Natural killer cell (primary cell): ENCODE measurements at places on chromosomes 5 and 9. TPM values are rescaled to one million over a fixed set of nuclear protein-coding genes. Genes with fewer than 3 reads are reported as not detected.
A peak's percentile ranks its signal among the peaks of the same experiment; 100 is the strongest.

GRCh38 chr9:128781187-128782070 is 5.6 kb upstream of the TBC1D13 start:
- no peak for DNase-seq

- peak; percentile 64 for DNase-seq
These were observed 50.5 kb downstream of the COMMD10 start for GRCh38 chr5:116135344-116135743.

DNA sequence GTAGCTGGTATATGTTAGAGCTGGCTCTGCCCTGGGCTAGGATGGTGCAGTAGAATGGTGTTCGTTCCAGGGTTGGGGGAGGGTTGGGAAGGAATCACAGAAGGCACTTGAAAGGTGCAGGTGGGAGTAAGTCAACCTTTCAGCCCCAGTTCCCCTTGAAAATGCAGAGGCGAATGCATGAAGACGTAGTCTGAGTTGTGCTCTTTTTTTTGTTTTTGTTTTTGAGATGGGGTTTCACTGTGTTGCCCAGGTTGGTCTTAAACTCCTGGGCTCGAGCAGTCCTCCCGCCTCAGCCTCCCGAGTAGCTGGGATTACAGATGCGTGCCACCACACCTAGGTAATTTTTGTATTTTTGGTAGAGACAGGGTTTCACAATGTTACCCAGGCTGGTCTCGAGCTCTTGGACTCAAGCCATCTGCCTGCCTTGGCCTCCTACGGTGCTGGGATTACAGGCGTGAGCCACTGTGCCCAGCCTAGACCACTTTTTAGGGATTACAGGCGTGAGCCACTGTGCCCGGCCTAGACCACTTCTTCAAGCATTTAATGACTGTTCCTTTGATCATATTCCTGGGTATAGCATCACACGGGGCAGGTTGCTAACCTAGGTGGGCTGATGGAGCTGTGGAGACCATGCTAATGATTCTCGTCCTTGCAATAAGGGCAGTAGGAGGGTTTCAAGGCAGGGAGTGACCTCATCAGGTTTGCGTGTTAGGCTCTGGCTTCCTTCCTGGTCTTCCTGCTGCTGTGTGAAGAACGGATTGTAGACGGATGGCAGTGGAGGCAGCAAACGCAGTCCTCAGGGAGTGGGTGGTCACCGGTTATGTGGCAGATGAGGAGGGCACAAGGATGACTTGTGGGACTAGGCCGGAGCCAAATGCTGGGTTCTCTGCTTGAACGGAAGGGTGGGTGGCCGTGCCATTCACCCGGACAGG is 13.7 kb downstream of the EHMT1 start:
- DNase-seq: no peak

DNA sequence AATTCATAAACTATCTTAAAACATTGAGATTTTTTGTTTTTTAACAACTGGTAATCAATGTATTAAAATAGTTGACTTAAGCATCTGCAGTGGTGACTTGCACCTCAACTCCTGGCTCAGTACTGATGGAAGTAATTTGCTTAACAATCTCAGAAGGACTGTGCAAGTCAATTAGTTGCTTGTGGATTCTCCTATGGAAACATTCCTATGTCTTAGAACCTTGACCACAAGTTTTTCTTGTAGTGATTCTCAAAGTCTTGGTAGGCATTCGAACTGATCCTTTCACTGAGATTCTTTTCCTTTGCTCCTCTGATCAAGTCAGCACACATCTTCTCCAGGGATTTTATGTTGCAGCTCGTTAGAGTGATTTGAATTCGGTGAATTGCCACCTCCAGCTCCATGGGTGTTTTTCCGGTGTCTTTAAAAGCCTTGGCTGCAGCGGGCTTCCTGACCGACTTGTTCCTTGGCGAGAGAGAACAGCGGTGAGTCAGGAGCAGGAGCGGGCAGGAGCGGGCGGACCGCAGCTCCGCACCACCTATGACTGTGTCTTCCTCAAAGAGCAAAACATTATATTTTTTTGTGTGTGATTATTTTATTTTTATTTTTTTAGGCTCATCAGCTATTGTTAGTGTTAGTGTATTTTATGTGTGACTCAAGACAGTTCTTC is 21.1 kb downstream of the HMGXB3 start:
- no peak for DNase-seq

DNA sequence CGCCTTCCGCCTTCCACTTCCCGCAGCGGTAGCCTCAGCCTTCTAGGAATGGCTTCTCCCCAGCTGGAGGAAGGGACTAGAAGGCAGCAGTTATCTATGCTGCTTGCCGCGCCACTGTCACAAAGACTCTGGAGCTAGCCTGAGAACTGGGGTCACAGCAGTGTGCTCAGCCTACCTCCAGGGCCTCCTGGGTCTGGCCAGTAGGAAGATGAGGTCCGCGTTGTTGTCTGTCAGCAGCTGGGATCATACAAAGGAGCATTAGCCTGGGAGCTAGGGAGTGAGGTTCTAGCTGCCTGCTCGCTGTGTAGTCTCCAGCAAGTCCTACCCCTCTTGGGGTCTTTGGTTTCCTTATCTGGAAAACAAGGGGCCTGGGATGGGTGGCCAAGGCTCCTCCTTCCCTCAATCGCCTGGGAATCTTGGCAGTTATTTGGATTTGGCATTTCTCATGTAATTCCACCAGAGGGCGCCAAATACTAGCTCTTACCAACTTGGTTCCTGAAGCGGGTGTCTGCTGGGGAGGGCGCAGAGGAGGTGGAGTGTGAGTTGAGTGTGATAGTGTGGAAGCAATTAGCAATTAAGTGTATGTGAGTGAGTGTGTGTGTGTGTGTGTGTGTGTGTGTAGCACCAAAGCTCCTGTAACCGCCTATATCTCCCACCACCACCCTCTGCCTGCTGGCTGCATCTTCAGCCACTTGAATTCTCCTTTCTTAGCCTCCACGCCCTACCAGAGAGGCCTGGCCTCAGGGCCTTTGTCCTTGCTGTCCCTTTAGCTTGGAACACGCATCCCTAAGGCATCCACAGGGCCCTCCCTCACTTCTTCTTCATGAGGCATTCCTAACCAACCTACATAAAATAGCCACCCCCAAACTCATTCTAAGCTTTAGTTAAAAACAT is 97.1 kb downstream of the ENTREP1 start:
- no peak for DNase-seq

DNA sequence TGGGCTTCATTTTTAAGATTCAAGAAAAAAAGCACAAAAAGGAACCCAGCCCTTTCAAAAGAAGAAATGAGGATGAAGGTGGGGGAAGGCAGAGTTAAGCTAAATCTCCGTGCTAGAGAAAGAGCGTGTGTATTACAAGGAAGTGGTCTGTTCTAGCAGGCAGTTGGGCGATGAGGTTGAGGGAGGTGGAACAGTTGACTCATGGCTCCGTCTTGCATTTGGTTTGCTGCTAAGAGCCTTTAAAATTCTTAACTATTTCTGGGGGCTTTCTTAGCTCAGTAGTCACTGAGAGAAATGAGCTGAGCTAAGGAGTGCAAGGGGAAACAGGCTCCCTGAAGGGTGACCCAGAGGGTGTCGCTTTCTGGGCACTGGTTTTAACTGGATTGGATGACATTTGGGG is 117.4 kb downstream of the GCNT1 start:
- peak; percentile 81 for DNase-seq

DNA sequence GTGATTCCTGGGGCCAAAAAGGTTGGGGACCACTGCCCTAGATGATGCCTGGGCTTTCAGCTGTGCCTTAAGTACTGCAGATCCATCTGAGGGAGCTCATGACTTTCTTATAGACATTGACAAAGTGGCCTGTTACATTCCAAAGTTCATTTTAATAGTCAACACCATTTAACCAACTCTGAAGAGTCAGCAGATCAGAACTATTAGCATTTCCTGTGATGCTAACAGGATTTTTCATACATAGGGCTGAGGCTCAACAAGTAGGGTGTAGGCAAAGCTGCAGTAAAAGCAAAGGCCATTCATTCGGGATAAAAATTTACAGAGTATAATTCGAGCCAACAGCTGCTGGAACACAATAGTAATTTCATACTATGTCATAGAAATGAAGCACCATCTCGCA is 105.4 kb downstream of the LPAR1 start:
- DNase-seq: no peak

- no peak for DNase-seq
These were observed 347.2 kb upstream of the WWC1 start for GRCh38 chr5:167944121-167944852.

- DNase-seq: no peak
These were observed 13.3 kb downstream of the DCANP1 start for GRCh38 chr5:135433681-135434426.

- DNase-seq: no peak
These were observed 145.3 kb downstream of the HINT1 start for GRCh38 chr5:131019601-131020315.

GRCh38 chr5:115484368-115484767 is 60.2 kb downstream of the FEM1C start:
- no peak for DNase-seq

DNA sequence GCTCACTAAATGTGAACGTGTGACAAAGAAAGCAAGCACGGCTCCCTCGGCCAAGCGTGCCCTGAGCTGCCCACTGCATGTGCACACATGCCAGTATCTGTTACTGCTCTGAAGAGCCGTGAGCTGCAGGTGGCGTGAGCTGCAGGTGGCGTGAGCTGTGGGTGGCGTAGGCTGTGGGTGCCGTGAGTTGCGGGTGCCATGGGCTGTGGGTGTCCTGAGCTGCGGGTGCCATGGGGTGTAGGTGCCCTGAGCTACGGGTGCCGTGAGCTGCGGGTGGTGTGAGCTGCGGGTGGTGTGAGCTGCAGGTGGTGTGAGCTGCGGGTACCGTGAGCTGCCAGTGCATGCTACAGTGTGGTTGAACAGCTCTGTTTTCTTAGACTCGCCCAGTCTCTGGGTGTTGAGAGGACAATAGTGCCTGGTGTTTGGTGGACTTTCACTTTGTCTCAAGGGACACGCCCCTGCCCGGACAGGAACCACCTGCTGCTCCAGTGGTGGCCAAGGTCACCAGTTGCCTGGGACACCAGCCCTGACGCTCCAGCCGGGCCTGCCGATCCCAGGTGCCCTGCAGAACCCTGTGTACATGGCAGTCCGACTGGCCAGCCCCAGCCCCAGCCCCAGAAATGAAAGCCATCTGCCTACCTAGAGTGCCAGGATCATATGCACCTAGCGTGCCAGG is 6.7 kb downstream of the CCDC187 start:
- no peak for DNase-seq

GRCh38 chr5:6365142-6365976 is 13.0 kb downstream of the MED10 start:
- no peak for DNase-seq

- no peak for DNase-seq
These were observed 41.7 kb downstream of the PALM2AKAP2 start for GRCh38 chr9:109821711-109822110.

DNA sequence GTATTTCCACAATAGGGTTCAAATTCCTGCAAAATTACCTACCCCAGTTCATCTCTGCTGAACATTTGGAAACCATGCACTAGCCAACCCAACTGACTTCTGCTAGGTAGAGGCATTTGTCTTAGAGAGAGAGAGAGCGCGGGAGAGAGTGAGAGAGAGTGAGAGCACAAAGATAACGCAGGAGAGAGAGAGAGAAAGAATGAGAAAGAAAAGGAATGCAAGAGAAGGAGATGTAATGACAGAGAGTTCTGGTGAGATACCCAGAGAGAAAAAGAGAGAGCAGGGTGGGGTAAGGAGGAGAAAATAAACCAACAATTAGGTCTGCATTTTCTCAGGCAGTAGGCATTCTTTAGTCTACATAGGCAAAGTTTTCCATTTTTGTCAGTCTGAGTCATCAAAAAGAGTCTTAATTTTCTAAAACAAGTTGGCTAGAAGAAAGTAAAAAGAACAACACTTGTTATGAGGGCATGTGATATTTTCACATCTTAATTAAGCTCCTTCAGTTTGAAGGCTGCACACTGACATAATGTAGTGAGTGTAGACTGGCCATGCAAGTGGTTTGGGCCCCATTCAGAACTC is 98.2 kb downstream of the MAP1B start:
- no peak for DNase-seq

Gene FIBCD1
- not detected for total RNA-seq

Gene WDR31
- total RNA-seq: 0.19 TPM

Gene PCDHB8
- total RNA-seq: not detected

Gene NSG2
- total RNA-seq: not detected

Gene SLC6A3
- total RNA-seq: not detected
